ENCODE measurements at places on chromosomes 4 and X.

DNA sequence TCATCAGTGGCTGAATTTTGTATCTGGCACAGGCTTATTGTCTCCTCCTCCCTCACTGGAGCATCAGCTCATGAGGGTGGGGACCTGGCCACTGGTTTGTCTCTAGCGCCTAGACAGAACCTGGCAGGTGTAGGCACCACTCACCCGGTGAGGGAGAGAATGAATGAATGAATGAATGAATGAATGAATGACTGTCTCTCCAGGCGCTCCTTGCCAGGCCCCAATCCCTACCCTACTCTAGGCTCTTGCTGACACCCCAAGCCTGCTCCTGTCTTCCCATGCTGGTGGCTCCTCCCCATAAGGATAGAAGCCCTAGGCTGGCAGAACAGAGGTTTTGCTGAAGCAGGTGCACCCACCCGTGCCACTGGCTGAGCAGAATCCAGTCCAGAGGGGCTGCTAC, 41.3 kb upstream of the GRPEL1 start:
- DNase-seq = no peak

- no peak for DNase-seq
These were observed 340.0 kb upstream of the GALNTL6 start for GRCh38 chr4:171473155-171473554.

GRCh38 chrX:130174045-130174704, 2.4 kb downstream of the RAB33A start:
- no peak for DNase-seq

GRCh38 chr4:68963374-68963773, 11.8 kb upstream of the UGT2A3 start:
- DNase-seq = no peak

GRCh38 chrX:153926858-153927671, 1.0 kb upstream of the ARHGAP4 start:
- no peak for DNase-seq

- no peak for DNase-seq
These were observed 1476.8 kb downstream of the ADGRL3 start for GRCh38 chr4:62676962-62677361.

GRCh38 chr4:148380291-148380690, 61.9 kb downstream of the NR3C2 start:
- no peak for DNase-seq

DNA sequence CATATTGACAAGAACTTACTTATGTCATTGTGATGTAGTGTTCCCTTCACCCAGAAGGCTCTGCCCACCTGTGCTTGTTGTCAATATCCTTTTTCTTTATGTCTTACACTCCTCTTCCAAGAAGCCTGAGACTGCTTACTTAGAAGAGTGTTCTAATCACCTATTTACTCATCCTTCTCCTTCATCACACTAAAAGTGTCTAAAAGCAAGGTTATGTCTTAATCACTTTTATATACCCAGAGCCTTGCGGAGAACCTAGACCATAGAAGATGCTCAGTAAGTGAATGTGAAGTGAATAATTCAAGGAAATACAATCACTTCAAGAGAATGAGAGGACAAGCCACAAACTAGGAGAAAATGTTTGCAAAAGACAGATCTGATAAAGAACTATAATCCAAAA, 177.6 kb upstream of the S100G start:
- no peak for DNase-seq

GRCh38 chrX:145821291-145821897, 3.8 kb downstream of the SLITRK2 start:
- no peak for DNase-seq

DNA sequence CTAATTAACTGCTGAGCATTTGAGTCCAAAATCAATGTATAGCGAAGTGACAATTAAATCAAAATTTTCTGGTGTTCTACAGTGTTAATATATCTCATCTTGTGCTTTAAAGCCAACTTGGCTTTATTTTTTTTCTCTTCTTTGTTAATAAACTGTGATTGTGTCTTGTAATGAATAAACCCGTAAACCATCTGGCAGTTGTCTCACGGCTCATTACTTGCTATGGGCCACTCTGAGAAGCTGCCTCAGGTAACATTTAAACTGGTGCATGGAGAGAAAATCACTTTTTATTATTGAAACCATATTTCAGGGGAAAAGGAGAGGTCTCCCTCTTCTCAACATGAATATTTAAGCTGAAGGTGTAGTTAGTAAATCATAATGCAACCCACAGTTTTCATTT, 694.0 kb downstream of the KCTD8 start:
- no peak for DNase-seq

DNA sequence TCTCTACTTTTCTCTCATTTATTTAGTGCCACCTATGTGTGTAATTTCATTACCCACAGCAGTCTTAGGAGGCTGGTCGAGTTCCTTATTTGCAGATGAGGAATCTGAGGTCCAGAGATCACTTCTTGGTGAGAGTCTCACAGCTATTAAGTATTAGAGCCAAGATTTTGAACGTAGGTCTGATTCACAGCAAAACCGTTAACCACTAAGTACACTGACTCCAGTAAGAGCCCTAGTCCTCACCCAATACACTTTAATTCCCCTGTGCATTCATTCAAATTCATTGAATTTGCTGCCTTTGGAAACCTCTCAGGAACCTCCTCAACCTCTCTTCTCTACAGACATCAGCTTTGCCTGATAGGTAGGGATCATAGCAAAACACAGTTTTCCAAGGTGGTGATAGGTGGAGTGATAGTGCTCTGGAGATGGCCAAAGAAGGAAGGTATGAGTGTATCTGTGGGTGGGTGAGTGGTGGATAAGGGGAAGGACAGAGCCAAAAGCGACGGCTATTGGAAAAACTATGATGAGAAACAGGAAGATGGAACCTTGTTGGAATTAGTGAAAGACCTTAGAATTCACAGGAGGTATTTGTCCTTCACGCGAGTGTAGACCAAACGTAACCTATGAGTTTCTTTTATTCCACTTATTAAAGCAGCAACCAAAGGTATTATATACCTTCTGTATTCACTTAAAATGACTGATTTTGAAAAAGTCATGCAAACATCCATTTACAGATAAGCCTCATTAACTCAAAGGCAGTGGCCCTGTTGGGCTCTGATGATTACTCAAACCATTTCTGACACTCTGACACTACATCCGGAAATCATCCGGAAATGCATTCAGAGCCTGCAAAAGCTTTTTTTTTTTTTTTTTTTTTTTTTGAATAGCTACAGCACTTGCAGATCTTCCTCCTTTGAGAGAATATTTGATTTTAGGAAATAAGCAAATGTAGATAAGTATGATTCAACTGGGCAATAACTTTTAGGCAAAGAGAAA, 6.3 kb downstream of the FMR1 start:
- DNase-seq = no peak

DNA sequence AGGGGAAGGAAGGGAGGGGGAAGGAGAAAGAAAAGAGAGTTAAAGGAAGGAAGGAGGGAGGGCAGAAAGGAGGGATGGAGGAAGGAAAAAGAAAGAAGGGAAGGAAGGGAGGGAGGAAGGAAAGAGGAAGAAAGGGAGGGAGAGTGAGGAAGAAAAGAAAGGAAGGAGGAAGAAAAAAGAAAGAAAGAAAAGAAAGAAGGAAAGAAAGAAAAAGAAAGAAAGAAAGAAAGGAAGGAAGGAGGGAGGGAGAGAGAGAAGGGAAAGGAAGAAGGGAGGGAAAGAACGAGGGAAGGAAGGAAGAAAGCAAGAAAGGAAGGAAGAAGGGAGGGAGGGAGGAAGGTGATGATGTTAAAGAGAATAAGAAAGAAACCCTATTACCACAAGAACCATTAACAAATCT, 150.6 kb downstream of the MXRA5 start:
- no peak for DNase-seq

DNA sequence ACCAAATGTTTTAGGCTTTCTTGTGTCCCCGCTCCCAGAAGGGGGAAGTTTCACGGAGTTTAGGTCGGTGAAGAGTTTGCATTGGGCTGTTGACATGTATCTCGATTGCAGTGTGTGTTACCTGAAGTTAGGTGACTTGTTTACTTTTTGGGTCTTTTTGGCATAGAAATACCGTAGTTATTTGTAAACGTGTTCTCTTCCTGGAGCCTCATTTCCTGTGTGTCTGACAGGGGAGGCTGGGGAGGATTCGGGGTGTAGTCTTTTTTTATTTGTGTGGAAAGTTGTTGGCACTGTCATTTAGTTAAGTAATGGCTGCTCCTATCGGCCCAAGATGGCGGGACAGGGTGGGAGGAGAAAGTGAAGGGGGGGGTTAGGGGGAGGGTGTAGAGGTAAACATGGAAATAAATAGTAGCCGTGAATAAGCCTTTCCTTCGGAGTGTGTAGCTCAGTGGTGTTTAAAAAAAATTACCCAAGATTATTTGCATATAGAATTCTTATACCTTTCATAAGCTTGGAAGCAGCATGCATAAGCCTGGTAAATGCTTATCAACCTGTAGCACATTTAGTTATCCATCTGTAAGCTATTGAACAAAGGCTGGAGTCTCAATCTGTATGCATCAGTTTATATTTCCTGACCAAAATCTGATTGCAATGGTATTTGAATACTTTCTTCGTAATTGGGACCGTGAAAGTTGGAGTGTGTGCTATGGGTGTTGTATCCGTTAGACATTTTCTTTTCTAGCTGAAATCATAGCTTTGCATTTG, 1.6 kb downstream of the KDM6A start:
- DNase-seq = no peak

- DNase-seq = no peak
These were observed 56.9 kb downstream of the SMAD1 start for GRCh38 chr4:145538596-145538995.

DNA sequence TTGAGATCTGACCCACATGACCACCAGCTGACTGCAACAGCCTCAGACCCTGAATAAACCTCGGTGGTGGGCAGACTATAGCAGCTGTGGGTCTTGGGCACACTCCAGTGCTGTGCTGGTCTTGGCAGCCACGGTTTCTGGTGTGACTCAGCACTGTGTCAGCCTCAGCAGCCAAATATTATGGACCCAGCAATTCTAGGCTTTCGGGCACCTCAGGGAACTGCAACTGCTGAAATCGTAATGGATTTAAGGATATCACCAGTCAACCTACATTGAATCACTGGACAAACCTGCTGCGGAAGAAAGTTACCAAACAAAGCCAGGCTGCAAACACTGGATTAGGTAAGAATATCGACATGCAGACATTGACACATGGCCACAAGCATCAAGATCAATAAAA, 10.5 kb upstream of the UBE2NL start:
- no peak for DNase-seq

- no peak for DNase-seq
These were observed 7.3 kb downstream of the SMIM31 start for GRCh38 chr4:164761241-164761640.

DNA sequence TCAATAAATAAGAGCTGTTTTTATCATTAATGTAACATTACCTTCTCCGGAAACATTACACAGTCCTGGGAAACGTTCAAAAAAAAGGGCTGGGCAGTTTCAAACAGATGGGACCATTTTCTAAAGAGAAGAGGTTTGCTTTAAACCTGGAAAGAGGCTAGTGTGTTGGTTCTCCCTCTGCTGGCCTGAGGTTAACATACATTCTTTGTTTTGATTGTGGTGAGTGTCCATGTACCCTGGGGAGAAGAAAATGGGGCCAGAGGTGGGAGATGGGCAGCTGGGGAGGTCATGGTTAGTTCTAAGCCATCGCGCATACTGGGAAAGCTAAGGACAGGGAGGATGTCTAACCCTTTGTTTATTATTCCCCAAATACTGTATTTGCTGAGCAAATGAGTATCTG, 194.7 kb downstream of the CPEB2 start:
- no peak for DNase-seq

DNA sequence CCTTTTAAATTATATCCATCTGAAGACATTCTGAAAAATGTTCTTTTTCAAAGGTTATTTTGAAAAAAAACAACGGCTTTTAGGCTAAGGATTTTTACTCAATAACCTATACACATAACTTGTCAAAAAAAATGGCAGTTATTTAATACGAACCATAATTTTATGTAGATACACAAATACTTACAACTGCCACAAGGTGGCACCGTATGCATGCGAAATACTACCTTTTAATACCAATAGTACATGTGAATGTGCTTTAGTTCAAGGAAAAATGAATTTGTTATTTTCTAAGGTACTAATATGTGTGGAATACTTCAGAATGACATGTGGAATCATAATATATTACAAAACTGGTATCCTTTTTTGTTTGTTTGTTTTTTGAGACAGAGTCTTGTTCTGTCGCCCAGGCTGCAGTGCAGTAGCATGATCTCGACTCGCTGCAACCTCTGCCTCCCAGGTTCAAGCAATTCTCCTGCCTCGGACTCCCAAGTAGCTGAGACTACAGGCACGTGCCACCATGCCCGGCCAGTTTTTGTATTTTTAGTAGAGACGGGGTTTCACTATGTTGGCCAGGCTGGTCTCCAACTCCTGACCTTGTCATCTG, 4.6 kb upstream of the MAD2L1 start:
- peak; percentile 29 for DNase-seq

- no peak for DNase-seq
These were observed 61.3 kb upstream of the UGT8 start for GRCh38 chr4:114537352-114537751.

GRCh38 chr4:86934147-86934770, 552 bp upstream of the AFF1 start:
- no peak for DNase-seq

GRCh38 chr4:101332424-101332823, 14.9 kb downstream of the PPP3CA start:
- DNase-seq = no peak

DNA sequence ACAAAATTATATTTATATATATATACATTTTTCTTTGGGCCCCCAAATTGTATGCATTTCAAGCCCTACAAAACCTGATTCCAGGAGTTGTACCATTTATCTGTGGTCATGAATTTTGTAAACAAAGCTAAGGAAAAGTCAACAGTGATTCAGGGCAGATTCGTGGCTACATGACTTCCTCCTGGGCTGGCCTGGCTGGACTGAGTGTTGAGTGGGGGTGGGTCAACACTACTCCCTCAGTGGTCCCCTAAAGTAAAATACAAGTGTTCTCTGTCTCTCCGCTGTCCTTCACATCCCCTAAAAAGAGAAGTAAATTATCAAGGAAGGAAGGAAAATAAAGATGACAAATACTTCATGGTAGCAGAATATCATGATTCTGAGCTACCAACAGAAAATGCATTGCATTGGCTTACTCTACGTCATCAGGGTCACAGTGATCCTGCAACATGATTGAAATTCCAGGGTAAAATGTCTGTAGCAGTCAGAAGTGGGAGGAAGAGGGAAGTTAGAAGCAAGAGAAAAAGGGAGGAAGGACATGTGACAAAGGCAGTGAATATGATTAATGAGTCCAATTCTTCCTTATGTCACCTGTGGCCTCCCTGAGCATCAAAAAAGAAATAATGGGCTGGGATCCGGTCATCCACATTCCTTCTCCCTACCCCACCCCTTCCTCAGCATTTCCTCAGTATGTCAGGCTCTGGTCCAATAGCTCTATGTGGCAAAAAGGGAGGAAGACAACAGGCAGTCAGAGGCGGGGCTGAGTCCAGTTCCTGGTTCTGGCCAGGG, 42.4 kb upstream of the MYOZ2 start:
- no peak for DNase-seq

GRCh38 chrX:7574325-7574724, 268.6 kb upstream of the VCX start:
- no peak for DNase-seq

Measured in stimulated activated CD4-positive, alpha-beta T cell treated with anti-CD3 and anti-CD28 coated beads, TNF-alpha, amount 100 ng/mL, for 48 hours (primary cell).